ENCODE measurements at places on chromosomes 6 and 20.

DNA sequence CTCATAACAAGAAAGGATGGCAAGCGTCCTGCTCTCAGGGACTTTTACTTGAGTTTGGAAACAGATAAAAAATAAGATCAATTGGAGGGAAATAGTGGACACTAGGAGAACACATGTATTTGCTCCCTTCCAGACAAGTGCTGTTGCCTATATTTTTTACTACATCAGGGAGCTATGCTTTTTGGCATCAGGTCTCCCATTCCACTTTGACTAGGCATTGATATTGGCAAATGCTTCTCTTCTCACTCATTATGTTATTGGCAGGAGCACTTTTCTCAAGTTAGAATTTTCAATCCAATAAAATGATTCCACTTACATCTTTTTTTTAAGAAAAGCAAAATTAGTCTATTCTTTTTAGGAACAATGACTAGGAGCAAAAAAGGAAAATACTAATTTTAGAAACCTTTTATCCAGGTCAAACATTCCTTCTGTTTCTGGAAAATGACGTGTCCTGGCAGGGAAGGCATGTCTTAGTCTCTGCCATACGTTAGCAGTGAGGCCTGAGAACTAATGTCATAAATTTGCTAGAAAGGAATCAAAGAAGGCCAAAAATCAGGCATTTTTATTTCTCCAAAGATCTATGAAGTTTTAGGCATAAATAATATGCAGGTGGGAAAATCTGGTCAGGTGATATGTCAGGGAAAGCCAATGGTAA lies 21.4 kb downstream of the BCAS1 start:
- DNase-seq: no peak

GRCh38 chr6:151216804-151217203 lies 23.0 kb upstream of the AKAP12 start:
- no peak for DNase-seq

DNA sequence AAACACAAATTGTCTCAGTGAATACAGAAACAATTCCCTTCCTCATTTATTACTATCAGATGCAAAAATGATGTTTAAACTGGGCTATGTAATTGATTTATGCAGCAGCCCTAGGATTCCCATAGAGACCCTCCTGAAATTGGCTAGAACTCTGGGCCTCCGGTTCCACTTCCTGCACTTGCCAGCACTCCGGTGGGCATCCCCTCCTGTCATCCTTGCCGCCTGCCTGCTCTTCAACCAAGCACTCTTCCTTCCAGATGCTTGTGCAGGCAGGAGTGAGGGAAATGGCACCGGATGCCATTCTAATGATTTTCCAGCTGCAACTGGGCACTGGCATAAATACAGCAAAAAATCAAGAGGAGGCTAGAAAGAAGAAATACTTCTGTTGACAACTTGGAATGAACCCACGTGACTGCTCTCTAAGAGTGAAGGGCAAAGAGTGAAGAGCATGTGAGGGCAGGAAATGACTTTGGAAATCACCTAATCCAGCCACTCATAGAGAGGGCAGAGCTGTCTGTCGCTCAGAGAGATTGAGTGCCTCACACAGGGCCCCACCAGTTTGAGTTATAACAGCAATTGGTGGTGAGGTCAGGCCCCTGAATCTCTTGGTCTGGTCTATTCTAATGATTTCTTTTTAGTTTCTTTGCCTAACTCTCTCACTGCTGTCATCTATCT lies 3.7 kb upstream of the NEDD9 start:
- DNase-seq: peak; percentile 18

DNA sequence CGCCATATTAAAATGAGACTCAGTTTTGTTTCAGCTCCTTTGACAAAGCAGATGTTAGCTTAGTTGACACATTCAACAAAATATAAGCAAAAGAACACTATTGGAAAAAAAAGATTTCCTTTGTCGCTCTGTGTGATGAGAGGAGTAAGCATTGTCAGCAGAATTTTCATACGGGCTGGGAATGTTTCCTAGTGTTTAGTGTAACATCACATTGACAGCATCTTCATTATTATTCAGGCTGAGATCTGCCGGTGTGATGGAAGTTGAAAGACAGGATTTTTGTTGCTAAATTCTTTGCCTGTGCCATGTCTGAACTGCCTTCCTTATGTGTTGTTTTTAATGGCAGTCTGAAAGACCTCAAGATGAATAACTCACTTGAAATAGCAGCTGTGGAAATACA lies 49.1 kb downstream of the GRM1 start:
- DNase-seq: no peak

- no peak for DNase-seq
These were observed 93.6 kb downstream of the STXBP5 start for GRCh38 chr6:147297663-147298316.

- no peak for DNase-seq
These were observed 26.0 kb downstream of the HTR1E start for GRCh38 chr6:86963352-86963751.

GRCh38 chr6:170052991-170053821 lies 237.7 kb downstream of the DLL1 start:
- no peak for DNase-seq

- no peak for DNase-seq
These were observed 10.2 kb downstream of the CHMP4B start for GRCh38 chr20:33821270-33821836.

- no peak for DNase-seq
These were observed 12.5 kb downstream of the CST7 start for GRCh38 chr20:24961384-24962181.

- DNase-seq: no peak
These were observed 104.9 kb upstream of the TSHZ2 start for GRCh38 chr20:52867305-52867704.

DNA sequence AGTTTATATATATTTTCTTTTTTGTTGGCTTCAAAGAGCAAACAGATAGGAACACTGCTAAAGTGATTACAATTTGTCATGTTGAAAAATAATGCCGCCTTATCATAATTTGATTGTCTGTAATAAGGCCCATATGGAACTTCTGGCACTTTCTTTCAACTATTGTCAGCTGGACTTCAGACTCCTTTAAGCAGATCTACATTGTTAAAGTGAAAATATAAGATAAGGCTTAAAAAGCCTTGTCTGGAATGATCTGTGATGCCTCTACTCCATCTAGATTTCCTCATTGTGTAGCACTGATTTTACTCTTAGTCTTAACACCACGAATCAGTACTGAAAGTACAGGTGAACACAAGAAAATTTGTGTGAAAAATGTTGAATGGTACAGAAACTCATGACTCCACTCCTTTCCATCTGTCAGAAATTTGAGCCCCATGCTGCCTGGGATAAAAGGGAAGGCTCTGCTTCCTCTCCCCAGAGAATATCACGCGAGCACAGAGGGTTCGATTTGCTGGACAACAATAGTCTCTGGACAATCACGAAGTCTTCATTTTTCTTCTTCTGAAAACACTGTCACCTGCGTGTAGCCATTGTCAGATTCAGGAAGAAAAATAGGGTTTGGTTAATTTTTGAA lies 56.0 kb downstream of the BCAS1 start:
- DNase-seq: no peak

DNA sequence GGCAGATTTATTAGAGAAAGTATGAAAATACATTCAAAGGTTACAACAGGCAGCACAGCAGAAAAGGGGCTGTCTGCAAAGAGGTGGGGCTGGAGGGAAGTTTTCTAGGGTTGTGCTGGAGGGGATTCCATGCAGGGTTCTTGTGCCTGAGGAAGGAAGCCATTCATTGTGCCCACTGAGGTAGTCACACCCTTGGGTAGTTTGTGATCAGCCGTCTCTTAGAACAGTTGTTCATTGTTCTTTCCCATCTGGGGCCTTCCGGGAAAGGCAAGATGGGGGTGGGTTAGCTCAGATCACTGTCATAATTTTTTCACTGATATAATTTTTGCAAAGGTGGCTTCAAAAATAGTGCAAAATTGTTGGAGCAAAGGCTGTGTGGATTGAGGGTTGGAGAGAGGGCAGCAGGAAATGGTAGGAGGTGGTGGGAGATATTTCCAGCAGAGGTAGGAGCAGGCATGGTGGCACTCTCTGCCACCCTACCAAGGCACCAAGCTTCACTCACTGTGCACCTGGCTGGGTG lies 80.5 kb upstream of the GPR6 start:
- no peak for DNase-seq

- no peak for DNase-seq
These were observed 491.3 kb downstream of the MAFB start for GRCh38 chr20:40197691-40198090.

DNA sequence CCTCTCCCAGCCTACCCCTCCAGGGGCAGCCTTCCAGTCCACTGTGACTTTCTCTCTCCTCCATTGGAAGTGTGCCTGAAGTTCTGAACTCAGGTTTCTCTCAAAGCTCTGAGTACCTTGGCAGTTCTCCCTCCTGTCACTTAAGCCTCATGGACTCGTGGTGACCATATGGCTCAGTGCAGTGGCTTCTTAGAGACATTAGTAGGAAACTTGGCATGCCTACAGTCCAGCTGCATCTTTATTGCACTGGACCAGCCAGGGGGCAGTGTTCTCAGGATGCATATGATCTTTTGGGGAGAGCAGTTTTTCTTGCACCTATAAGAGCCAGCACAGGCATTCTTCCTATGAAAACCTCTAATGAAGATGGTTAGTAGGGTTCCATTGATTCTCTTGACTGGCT lies 47.5 kb upstream of the KCNK16 start:
- DNase-seq: no peak

DNA sequence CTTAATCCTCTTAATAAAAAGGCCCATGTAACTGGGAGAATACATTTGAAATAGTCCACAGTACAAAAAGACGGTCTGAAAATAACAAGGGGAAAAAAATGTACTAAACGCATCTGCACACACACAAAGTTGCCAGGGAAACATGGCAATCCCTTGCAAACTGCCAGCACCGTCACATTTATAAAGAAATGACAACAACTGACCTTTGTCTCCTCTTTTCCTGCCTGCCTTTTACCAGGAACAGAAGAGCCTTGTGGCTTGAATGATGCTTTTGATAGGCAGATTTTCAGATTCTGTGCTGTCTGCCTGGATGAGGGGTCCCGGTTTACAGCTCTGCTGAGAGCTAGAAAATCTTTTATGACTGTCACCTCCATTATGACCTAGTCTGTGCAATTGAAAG lies 308.6 kb upstream of the ZFP64 start:
- DNase-seq: peak; percentile 50

DNA sequence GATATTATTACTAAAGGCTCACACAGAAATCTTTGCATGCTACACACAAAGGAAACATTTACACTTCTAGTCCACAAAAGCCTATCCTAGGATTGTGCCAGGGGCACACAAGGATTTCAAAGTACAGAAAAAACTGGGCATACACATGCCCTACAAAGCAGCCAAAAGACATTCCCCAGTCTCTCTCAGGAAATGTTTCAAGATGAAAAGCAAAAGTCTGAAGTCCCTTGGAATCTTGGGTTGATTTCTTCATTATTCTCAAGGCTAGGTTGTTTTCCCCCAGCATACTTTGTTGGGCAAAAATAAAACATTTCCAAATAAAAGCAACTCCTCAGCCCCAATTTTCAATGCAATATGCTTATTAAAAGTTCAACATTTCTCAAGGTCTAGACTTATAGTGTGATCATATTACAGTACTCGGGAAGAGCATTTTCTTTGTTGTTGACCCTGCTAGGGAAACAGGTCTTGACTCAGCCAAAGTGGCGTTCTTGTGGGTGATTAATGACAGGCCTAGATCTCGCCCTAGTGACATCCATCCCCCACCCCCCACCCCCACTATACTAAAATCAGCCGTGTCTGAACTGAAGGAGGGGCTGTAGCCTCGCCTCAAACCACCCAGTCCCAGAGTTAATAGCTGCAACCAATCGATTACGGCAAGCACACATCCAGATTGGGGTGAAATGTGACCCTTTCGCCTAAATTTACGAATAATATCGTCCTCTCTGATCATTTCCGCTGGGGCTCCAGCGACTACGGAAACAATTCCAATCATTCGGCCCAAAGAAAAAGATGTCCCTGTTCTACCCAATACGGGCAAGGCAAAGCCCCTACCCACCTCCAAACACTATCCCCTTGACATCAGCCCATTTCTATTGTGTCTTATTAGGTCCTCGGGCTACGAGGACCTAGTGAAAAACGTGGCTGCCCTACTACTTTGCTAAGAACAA lies 1.4 kb downstream of the AKIRIN2 start:
- DNase-seq: no peak

DNA sequence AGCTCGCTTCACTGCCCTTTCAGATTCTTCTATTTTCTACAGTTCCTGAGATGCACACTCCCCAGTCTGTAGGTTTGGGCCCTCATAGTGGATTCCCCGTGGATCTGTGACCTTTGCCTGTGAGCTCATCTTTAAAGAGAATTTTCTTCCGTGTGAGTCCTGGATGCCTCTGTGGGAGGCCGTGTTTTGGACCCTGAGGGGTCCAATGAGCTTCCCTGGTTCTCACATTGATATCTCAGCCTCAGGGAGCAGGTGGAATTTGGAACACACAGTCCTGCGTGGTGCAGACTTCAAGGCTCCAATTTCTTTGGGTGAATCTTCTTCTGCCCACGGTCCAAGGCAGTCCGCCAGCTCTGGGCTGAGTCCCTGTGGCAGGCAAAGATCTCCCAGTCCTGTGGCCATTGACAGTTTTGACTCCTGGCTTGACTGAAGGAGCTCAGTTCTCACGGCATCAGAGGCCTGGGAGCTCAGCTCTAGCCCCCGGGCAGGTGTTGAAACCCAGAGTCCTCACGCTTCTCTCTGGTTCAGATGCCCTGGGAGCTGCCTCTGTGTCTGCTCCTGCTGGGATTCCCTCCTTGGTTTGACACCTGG lies 61.0 kb downstream of the PSMG4 start:
- DNase-seq: no peak

GRCh38 chr6:28974505-28974904 lies 30.6 kb downstream of the ZNF311 start:
- no peak for DNase-seq

DNA sequence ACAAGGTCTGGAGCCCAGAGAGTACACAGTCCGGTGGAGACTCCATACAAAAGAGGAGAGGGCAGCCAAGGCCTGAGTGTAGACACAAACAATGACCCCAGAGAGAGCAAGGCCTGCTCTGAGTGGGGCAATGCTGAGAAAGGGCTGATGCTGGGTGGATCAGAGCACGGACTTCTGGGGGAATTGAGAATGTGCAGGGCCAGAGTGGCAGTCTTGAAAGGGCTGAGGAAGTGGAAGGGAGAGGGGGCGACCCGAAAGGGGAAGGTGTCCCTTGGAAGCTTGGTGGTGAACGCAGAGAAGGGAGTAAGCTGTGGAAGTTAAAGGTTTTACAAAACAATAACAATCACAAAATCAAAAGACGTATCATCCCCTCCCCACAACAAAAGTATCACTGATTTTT lies 12.0 kb upstream of the GRM4 start:
- DNase-seq: no peak

DNA sequence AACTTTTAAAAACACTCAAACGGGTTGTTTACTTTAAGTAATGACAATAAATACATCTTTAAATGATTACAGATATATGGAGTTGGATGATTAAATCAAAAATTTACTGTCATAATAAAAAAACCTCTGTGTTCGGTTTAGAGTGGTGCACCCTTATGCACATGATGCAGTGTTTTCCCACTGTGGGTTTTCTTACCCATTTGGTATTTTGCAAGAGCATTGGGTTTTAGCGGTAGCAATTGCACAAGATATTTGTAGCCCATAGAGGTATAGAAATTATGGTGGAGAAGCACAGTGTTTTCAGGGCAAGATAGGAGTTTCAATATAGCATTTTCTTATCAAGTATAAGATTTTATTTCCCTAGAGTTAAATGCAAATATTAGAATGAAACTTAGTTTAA lies 410.8 kb upstream of the PLCB4 start:
- no peak for DNase-seq

GRCh38 chr6:19603721-19604120 lies 233.4 kb upstream of the ID4 start:
- no peak for DNase-seq
